Suprapubic skin (tissue), 4 donors: ENCODE measurements at places on chromosomes 13 and 19.

DNA sequence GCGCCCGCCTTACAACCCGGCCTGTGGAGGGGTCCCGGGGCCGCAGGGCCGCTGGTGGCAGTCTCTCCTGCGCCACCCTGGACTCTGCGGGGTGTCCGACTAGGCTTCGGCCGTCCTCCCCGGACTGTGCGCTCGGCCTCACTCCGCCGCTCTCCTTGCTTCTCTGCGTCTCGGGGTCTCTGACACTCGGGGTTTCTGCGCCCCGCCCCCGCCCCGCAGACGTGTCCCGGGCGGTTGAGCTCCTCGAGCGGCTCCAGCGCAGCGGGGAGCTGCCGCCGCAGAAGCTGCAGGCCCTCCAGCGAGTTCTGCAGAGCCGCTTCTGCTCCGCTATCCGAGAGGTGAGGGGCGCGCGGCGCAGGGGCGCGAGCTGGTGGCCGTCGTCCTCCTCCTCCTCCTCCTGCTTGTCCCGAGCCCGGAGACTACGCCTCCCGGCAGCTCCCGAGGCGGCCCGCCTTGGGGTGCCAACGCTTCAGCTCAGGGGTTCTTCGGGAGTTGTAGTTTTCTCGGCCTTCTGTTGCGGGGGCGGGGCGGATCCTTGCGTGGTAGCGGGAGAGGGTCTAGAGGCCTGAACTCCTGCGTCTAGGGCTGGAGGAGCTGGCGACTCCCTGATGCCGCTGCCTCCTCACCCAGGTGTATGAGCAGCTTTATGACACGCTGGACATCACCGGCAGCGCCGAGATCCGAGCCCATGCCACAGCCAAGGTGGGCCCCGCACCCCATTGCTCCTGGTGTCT lies 627 bp downstream of the LIN7B start:
- H3K4me3 ChIP-seq: peak overlapping the region; percentile 91
- H3K27ac ChIP-seq: peak overlapping the region; percentile 81
- H3K27me3 ChIP-seq: no peaks in the 10 kb centered on the region

DNA sequence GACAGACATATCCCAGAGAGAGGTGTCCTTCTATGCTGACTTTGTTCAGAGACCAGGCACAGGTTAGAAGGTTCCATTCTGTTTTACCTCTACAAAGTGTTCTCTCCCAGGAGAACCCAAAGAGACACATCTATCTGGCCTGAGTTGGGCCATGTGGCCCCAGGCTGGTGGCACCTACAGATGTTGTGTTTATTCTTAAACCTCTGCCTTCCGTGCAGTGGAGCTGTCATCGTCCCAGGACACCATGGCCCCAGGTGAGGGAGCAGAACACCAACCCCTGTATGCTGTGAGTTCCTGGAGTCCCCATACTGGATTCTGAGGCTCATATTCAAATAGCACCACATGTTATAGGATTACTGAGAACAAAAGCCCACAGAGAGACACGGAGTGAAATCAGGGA lies 3.9 kb downstream of the KIR3DL3 start:
- H3K4me1 ChIP-seq: no peaks in the 10 kb centered on the region
- H3K4me3 ChIP-seq: no peak overlapping the region
- no peak for DNase-seq
- H3K27ac ChIP-seq: no peak overlapping the region
- H3K36me3 ChIP-seq: no peaks in the 10 kb centered on the region
- no peaks in the 10 kb centered on the region for H3K27me3 ChIP-seq

GRCh38 chr19:41186971-41187883 lies 5.8 kb upstream of the CYP2S1 start:
- no peak overlapping the region for H3K4me3 ChIP-seq
- H3K4me1 ChIP-seq: peaks cover 3% of the 10 kb centered on the region
- peaks cover 26% of the 10 kb centered on the region for H3K27me3 ChIP-seq
- H3K27ac ChIP-seq: no peak overlapping the region
- no peaks in the 10 kb centered on the region for H3K36me3 ChIP-seq
- no peak for DNase-seq

- no peak for DNase-seq
- peak overlapping the region; percentile 41 for H3K27ac ChIP-seq
- no peaks in the 10 kb centered on the region for H3K36me3 ChIP-seq
- no peak overlapping the region for H3K4me3 ChIP-seq
Measured at GRCh38 chr13:98225036-98225940, 48.2 kb upstream of the RNF113B start.
